ENCODE measurements at places on chromosomes 13 and 19.

- no peak for DNase-seq
Observed at GRCh38 chr19:50321831-50322230, 7.3 kb downstream of the KCNC3 start.

GRCh38 chr13:100610391-100611347 is 22.1 kb upstream of the GGACT start:
- DNase-seq = no peak

- no peak for DNase-seq
Observed at GRCh38 chr13:100275746-100276145, 186.9 kb downstream of the PCCA start.

DNA sequence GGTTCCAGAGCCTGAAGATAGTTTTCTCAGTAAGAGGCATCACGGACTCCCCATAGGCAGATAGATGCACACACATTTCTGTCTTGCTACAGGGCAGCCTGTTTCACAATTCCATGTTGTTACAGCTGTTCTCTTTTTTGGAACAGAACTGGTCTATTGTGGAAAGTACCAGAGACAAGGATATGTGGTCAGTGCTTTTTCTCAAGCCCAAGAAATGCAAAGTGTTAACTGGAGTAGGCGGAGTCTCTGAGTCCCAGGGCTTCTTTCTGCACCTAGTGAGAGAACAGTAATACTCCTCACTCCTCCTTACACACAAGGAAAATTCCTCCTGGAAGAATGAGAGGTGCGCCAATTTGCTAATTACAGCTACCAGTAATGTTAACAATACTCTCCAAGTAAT is 141.6 kb upstream of the ARGLU1 start:
- DNase-seq = no peak

DNA sequence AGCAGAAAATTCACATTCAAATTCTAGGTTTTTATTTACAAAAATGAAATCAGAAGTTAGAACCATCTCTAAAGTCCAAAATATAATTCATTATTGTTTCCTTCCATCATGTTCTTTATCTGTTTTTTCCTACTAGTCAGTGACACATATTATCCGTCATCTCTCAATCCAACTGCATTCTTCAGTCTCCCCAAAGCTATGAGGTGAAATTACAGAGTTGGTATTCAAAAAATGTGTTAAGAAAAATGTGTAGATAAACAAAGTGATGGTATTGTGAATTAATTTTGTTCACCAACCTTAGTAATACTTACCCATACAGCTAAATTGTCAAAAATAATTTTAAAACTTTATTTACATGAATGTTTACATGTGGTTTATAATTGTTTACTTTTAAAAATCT is 448.7 kb upstream of the MIR17HG start:
- no peak for DNase-seq

- DNase-seq = no peak
Observed at GRCh38 chr13:42754801-42755510, 26.4 kb upstream of the FAM216B start.

GRCh38 chr13:47117268-47117667 is 220.4 kb upstream of the HTR2A start:
- DNase-seq = peak; percentile 49

DNA sequence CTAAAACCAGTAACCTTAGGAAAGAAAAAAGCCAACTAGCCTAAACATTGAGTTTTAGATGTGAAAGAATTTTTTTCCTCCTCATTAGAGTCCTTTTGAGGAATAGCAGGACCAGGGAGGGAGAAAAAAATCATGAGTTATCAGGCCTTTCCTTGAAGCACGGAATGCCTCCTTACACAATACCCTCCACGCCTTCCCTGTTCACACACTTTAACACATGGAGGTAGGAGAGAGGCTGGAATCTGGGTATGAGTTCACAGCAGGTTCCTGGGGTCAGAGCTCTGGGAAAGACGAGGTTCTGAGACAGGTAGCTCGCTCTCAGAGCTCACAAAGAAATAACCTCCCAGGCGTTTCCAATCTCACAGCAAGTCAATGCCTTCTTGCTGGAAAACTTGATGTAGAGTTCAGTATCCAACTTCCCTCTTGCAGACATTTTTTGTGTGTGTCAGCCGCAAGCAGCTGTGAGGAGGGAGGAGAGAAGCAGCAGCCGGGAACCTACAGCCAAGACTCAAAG is 716 bp downstream of the ZNF573 start:
- DNase-seq = no peak

- no peak for DNase-seq
Observed at GRCh38 chr19:51697169-51697776, 4.1 kb downstream of the SPACA6 start.

All from head of caudate nucleus (tissue), 42 donors.